ENCODE measurements at places on chromosomes 12 and 14.

DNA sequence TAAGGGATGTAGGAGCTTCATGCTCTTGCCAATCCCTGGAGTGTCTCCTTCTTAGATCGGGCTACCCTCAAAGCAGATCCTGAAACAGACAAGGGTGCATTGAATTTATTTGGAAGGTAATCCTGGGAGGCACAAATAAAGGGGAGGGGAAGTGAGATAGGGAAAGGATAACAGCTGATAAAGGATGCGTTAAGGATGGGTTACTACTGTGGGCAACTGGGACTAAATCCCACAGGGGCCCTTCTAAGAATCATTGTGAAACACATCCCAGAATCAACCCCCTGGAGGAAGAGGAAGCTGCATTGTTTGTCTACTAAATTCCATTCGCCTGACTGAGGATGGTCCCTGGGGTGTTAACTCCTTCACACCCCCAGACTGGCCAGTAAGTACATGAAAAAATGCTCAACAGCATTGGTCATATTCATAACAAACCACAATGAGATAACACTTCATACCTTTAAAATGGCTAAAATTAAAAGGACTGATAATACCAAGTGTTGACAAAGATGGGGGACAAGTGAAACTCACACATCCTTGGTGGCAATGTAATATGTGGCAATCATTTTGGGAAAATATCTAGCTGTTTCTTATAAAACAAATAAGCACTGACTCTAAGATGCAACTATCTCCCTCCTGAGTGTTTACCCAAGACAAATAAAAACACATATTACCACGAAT is 37.0 kb upstream of the CMKLR1 start:
- no peak overlapping the region for H3K27ac ChIP-seq
- no peak for DNase-seq
- no peaks in the 10 kb centered on the region for H3K36me3 ChIP-seq
- H3K4me3 ChIP-seq = no peak overlapping the region

- H3K4me3 ChIP-seq = no peak within 1 kb of the TSS
- H3K4me1 ChIP-seq = no peaks in the 10 kb centered on the region
- H3K27me3 ChIP-seq = no peaks in the 10 kb centered on the region
- no peak for DNase-seq
- H3K36me3 ChIP-seq = no peaks in the 10 kb centered on the region
Measured at GRCh38 chr14:20223410-20223809, at the start of gene OR11H6. OR11H6 (plus strand) TSS chr14:20223710; CDS start chr14:20223710, 0 bp downstream.

DNA sequence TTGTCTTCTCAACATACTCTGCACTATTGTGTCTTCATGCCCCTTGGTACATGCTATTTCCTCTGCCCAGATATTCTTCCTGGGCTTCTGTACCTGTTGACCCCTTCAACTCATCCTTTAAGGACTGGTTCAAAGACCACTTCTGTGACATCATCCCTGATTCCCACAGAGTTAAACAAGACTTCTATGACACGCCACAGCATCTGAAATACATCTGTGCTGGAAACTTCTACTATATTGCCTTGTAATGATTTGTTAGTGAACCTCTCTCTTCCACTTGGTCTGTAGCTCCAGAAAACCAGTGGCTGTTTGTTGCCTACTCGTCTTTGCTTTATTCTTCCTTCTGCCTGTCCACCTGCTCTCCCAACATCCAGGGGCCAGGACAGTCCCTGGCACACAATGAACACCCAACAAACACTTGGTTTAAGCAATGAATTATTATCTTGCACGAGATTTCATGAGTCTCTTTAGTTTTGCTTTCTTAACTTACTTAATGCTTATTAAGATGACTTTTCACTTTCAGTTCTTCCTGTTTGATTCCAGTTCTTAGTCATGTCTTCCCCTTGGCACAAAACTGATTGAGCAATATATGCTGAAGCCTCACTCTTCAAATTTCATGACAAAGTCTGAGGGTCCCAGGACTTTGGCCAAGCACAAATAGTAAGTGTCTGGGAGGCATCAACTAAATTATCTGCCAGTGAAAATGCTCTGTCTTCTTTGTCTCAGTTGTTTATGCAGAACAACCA is 485.9 kb downstream of the APAF1 start:
- DNase-seq = no peak
- no peaks in the 10 kb centered on the region for H3K4me1 ChIP-seq
- H3K4me3 ChIP-seq = no peak overlapping the region
- no peak overlapping the region for H3K27ac ChIP-seq
- no peaks in the 10 kb centered on the region for H3K36me3 ChIP-seq

DNA sequence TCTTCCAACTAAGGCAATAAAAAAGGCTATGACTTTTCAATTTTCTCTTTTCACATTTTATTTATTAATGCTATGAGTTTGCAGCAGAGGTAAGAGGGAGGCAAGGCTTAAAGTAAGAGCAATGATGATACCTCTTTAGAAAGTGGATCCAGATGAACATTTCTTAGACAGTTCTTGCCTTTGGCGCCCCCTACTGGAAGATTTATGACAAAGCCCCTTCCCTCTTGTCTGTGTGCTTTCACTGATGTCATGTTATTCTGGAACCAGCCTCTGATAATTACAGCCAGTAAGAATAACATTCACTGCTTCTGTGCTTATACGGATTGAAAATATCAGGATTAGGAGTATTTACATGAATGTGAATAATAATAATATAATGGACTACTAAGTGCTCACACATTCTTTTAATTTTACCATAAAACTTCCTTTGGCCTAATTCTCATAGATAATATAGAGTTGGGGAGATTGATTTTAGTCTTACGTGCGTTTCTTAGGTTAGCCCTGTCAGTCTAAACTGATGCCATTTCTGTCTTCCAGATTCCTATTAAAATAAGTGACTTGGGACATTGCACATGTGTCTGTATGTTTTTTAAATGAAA is 1929.9 kb upstream of the SEL1L start:
- H3K27ac ChIP-seq = no peak overlapping the region
- DNase-seq = no peak
- H3K36me3 ChIP-seq = no peaks in the 10 kb centered on the region
- H3K4me1 ChIP-seq = no peaks in the 10 kb centered on the region
- no peak overlapping the region for H3K4me3 ChIP-seq
- H3K27me3 ChIP-seq = no peaks in the 10 kb centered on the region

GRCh38 chr12:7581625-7582024 is 78.0 kb upstream of the CD163 start:
- no peak for DNase-seq
- no peaks in the 10 kb centered on the region for H3K4me1 ChIP-seq
- H3K27me3 ChIP-seq = no peaks in the 10 kb centered on the region
- H3K4me3 ChIP-seq = no peak overlapping the region
- no peak overlapping the region for H3K27ac ChIP-seq
- no peaks in the 10 kb centered on the region for H3K36me3 ChIP-seq

DNA sequence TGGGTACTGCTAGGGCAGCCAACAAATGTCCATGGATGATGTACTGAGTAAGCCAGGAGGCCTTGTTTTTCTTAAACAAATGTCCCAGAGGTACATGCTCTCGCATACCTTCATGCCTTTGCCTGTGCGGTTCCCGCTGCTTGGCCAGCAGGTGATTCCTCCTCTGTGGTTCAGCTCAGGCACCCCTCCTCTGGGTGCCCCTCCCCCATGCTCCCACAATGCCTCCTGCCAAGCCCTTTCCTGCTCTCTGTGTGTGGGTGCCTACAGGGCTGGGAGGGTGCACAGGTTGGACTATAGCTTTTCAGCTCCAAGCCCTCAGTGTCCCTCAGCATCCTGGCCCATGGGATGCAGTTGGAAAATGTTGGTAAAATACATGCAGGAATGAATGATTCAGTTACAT is 23.5 kb downstream of the ASB2 start:
- no peaks in the 10 kb centered on the region for H3K27me3 ChIP-seq
- no peak overlapping the region for H3K4me3 ChIP-seq
- peaks cover 61% of the 10 kb centered on the region for H3K4me1 ChIP-seq

GRCh38 chr14:90575336-90575735 is 178.5 kb downstream of the CALM1 start:
- H3K4me3 ChIP-seq = no peak overlapping the region
- DNase-seq = no peak
- H3K36me3 ChIP-seq = no peaks in the 10 kb centered on the region
- no peak overlapping the region for H3K27ac ChIP-seq
- no peaks in the 10 kb centered on the region for H3K27me3 ChIP-seq
- H3K4me1 ChIP-seq = no peaks in the 10 kb centered on the region

- no peak for DNase-seq
- no peaks in the 10 kb centered on the region for H3K4me1 ChIP-seq
- H3K4me3 ChIP-seq = no peak overlapping the region
- no peak overlapping the region for H3K27ac ChIP-seq
Measured at GRCh38 chr12:22172501-22172900, 126.5 kb downstream of the CMAS start.

- no peak overlapping the region for H3K4me3 ChIP-seq
- H3K4me1 ChIP-seq = peaks cover 5% of the 10 kb centered on the region
- no peak for DNase-seq
- H3K27me3 ChIP-seq = no peaks in the 10 kb centered on the region
- H3K27ac ChIP-seq = no peak overlapping the region
Measured at GRCh38 chr14:100419856-100420255, 96.7 kb downstream of the SLC25A47 start.

GRCh38 chr12:45720069-45720468 is 9.4 kb upstream of the ARID2 start:
- no peak overlapping the region for H3K4me3 ChIP-seq
- no peaks in the 10 kb centered on the region for H3K36me3 ChIP-seq
- H3K27me3 ChIP-seq = no peaks in the 10 kb centered on the region
- no peak overlapping the region for H3K27ac ChIP-seq
- H3K4me1 ChIP-seq = peaks cover 63% of the 10 kb centered on the region

- no peak for DNase-seq
- no peak overlapping the region for H3K27ac ChIP-seq
- no peaks in the 10 kb centered on the region for H3K27me3 ChIP-seq
- H3K4me1 ChIP-seq = no peaks in the 10 kb centered on the region
Measured at GRCh38 chr12:102652645-102653313, 172.4 kb upstream of the IGF1 start.

GRCh38 chr12:6450869-6451347 is 934 bp upstream of the TAPBPL start:
- H3K27ac ChIP-seq = peak overlapping the region; percentile 99
- peak overlapping the region; percentile 80 for H3K4me3 ChIP-seq
- H3K4me1 ChIP-seq = peaks cover 71% of the 10 kb centered on the region
- no peaks in the 10 kb centered on the region for H3K27me3 ChIP-seq
- peaks cover 22% of the 10 kb centered on the region for H3K36me3 ChIP-seq
- DNase-seq = no peak

GRCh38 chr12:75177997-75178396 is 31.6 kb downstream of the KCNC2 start:
- no peak for DNase-seq
- no peak overlapping the region for H3K27ac ChIP-seq
- H3K27me3 ChIP-seq = no peaks in the 10 kb centered on the region
- no peaks in the 10 kb centered on the region for H3K36me3 ChIP-seq

DNA sequence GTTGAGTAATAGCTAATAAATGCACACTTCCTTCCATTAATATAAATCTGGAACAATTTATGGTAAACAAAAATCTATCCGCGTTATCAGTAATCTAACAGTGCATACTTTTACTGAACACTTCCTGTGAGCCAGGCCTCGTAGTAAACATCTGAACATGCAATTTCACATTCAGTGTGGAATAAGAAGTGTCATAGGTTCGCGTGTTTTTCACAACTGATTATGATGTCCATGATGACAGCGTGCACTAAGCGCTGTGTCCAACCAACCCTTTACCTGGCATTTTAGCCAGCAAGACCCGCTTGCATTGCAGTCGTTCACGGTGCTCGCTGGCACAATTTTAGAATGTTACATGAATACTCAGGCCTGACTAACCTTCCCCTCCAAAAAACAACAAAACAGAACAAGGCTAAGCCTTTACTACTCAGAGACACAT is 2.1 kb downstream of the PNMA1 start:
- H3K27me3 ChIP-seq = no peaks in the 10 kb centered on the region
- peak overlapping the region; percentile 96 for H3K4me3 ChIP-seq

DNA sequence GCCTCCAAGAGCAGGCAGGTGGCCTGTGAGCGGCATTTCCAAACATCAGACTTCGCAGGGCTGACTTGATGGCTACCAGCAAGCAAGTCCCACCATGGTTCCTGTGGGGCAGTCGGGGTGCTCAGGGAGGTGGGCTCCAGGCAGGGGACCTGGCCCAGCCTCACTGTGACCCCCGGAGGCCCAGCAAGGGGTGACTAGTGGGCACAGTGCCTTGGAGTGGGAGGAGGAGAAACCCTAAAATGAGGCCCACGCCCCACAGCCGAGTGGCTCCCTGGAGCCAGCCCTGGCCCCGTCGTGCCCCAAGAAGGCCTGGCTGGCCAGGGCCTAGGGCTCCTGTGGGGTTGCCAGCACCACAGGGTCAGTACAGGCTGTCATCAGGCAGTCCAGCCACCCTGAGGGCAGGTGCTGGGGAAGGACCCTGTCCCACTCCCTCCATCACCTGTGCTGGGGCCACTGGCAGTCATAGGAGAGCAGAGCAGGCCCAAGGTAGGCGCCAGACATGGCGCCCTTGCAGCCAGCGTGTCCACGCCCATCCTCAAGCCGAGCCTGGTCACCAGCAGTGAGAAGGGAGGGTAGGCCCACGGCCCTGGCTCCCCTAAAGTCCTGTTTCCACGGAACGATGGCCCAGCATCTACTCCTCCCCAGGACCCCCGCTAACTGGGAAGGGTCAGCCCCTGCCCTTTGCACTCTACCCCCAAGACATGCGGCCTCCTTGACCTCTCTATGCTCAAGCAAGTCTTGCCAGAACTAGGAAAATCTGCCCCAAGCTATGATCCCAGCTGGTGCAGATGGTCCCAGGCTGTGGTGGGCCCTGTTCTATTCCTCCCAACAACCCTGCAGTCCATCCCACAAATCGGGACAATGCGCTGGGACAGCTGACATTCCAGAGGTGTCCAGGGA is 144.2 kb upstream of the C14orf180 start:
- no peak for DNase-seq
- H3K4me1 ChIP-seq = no peaks in the 10 kb centered on the region
- H3K27ac ChIP-seq = no peak overlapping the region

DNA sequence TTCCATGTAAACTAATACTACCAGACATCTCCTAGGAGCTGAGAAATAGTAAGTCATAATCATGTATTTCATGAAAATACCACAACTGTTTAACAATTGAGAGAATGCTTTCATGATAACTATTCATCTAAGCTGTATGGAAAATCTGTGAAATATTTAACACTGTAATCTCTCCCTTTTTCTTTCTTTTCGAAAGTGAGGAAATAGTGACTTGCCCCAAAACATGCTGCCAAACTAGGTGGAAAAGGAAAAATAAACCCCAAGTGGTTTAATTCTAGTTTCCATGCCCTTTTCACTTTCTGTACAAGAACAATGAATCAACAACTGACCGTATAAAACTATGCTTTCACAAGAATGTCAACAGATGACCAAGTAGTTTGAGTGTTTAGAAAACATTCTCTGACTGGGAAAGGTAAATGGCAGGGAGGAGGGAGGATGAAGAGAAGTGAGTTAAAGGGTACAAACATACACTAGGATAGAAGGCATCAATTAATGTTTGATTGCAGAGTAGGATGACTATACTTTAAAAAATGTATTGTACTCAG is 147.5 kb upstream of the AVPR1A start:
- H3K36me3 ChIP-seq = no peaks in the 10 kb centered on the region
- H3K27ac ChIP-seq = no peak overlapping the region
- no peaks in the 10 kb centered on the region for H3K27me3 ChIP-seq

- no peak overlapping the region for H3K27ac ChIP-seq
Measured at GRCh38 chr12:96392397-96392796, 7.8 kb downstream of the CDK17 start.

Measured in CD4-positive, alpha-beta memory T cell (primary cell).